ENCODE measurements at places on chromosomes 7 and 10.

- no peak for DNase-seq
Observed at GRCh38 chr10:129864601-129865126, 99.4 kb downstream of the EBF3 start.

DNA sequence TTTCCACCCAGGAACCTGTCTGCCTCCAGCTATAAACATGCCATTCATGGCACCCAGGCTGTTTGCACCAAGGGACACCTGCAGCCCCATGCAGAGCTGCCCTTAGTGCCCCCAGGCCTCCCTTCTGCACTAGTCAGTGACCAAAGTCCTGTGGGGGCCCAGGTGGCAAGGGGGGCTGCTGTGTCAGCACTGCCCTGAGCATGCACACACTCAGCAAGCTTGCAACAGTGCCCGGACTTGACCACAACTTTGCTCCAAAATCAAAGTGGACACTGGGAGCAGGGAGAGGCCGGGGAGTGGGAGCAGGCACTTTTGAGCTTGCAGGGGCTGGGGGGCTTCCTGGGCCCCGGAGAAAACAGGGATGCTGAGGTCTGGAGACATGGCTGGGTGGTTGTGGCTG, 192.9 kb upstream of the MBL2 start:
- no peak for DNase-seq

GRCh38 chr7:24880886-24881285, 99.1 kb downstream of the OSBPL3 start:
- no peak for DNase-seq

DNA sequence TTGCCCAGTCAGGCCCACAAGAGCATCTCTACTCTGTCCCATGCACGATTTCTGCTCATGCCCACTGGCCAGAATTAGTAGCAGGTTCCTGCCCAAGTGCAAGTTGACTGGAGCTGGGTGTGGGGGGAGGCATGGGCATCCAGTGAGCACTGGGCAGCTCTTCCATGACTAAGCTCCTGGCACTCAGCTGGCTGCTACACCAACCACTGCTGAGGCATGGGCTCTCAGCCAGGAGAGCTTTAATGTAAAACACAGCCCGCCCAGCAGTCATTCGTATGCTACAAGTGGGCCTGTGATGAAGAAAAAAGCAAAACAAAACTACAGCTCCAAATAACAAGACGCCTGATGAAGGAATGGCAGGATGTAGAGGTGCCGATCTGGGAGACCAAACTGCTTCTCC, 335.4 kb upstream of the PFKP start:
- no peak for DNase-seq

GRCh38 chr10:104288355-104288754, 19.4 kb downstream of the GSTO2 start:
- no peak for DNase-seq
